ENCODE measurements at places on chromosomes 5 and 9.

DNA sequence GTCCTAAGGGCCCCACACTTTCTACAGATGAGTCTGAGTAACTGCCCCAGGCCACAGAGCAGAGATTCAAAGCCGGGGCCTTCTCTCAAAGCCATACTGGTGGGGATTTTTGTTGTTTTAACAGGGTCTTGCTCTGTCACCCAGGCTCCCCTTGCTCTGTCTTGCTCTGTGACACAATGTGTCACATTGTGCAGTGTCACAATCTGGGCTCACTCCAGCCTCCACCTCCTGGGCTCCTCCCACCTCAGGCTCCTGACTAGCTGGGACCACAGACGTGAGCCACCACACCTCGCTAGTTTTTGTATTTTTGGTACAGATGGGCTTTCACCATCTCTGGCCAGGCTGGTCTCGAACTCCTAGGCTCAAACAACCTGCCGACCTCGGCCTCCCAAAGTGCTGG is 8.6 kb downstream of the AGPAT2 start:
- DNase-seq: no peak

DNA sequence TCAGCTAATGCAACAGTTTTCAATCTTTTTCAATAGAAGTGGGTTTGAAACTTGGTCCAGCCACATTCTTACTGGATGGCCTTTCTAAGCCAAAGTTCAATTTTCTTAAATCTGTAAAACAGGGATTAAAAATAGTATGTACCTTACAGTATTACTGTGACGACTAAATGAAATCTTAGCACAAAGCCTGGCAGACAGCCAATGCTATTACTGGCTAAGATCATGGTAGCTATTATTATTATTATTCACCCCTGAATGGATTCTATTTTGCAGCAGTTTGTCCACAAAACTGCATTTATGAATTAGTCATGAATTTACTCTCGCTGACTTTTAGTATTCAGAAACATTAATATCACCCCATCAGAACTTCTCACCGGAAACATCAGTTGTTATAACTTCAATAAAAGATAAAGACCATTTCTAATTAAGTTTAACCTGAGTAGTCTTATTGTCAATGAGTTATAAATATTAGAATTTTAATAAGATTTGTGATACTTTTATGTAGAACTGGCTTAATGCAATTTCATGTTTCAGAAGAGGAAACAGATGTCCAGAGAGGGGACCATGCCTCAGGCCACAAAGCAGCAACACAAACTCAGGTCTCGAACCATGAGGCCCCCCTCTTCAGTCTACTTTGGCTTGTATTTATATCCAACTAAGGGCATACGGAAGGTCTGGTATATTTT is 468.2 kb downstream of the ARHGEF28 start:
- peak; percentile 8 for DNase-seq

DNA sequence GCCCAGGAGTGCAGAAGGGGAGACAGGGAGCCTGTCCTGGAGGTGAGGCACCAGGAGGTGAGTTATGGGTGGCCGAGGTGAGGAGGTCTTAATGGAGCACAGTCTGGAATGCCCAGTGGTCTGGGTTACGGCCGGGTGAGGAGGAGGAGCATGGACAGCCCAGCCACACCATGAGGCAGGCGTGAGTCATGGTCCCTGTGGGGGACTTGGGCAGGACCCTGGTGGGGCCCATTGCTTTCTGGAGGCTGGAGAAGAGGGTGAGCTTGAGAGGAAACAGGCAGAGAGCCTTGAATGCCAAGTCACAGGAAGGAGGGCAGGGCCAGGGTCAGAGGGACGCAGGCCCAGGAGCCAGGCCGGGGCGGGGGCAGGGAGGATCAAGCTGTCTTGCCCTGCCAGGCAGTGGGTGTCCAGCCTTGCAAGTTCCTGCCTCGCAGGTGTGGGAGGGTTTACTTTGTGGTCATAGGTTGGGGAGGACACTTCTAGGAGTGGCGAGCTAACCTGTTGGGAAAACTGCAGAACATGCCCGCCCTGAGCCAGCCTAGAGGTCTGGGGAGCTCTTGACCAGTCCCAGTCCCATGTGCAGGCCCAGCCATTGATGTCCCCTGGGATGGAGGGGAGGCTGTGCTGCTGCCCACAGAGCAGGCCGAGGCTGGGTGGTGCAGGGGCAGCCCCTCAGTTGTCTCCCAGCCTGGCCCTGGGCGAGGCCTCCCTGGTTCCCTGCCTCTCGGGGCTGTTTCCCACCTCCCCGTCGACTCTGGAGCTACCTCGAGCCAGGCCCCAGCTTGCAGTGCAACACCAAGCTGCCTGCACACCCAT is 2.8 kb downstream of the CACNA1B start:
- DNase-seq: no peak

DNA sequence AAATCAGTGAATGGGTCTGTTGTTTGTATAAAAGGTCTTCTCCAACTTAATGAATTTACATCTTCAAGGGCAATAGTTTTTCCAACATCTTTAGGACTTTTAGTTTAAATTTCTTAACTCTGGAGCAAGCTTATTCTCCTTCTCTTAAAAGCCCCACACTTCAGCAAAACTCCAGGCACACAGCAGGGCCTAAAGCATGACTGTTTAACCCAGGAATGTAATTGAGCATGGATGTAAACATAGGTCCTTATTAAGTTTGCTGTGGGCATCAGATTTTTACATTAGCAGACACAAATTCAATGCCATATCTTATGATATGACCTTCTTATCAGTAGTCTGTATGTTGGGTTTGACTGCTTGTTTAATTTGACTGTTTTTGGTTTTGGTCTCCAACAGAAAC is 78.9 kb downstream of the ABCA1 start:
- no peak for DNase-seq

DNA sequence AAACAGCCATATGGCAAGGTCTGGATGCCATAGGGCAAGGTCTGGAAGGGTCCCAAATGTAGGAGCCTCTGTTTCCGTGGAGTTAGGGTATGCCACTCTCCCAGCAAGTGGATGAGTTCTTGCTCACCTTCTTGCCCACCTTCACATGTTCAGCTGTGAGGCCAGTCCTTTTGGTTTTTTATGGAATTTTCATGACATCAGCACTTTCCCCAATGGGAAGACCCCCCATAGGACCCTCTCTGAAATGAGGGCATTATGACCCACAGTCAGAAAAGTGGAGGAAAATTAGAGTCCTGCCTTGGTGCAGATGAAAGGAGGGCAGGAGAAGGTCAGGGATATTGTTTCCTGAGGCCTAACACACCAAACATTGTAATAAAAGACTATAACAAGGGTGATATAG is 53.9 kb downstream of the RASA1 start:
- DNase-seq: no peak

DNA sequence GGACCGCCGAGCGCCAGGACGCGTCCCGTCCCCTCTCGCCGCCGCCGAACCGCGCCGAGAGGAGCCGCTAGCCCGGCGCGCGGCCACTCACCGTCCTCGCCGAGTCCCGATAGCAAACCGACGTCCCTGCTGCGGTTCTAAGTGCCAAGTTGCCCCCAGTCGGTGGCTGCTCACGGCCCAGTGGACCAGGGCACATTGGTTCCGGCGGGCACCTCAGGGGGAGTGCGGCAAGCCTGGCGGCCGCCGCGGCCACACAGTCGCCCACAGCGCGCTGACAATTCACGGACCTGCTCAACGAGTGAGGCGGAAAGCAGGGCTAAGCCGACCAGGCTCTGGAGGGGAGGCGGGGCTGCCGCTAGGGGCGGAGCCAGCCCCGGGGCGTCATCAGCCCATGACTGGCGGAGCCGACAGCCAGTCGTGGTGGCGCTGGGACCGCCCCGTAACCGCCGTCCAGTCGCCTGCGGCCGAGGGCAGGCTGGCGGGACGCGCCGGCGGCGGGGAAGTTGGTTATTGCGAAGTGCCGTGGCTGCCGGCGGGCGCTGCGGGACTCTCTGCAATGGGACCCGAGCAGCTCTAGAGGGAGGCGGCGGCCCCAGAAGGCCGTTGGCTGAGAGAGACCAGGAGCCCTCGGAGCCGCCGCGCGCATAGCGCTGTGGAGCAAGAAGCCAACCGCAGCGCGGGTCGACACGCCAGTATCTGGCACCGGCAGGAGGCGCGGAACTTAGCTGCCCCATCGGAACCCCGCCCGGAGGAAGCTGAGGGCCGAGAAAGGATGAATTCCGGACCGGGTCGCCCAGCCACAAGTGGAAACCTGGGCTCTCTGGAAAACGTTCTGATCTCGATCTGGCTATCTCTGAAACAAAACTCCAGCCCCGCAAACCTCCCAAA is at the start of gene MARCHF3:
Gene MARCHF3 (minus strand): TSS at position 300 of the 888 bp plus-strand sequence. CDS start 112,387 bp downstream, outside the sequence.
- peak; percentile 98 for DNase-seq

- peak; percentile 42 for DNase-seq
Measured at GRCh38 chr9:113343732-113344231, 3.7 kb upstream of the WDR31 start.

- DNase-seq: no peak
Measured at GRCh38 chr5:167107684-167108083, 1183.8 kb upstream of the WWC1 start.

- DNase-seq: no peak
Measured at GRCh38 chr5:35678661-35679060, 61.0 kb downstream of the SPEF2 start.

Measured in GM23248 (cell line).